ENCODE measurements at places on chromosomes 7 and 10.

- H3K27ac ChIP-seq = peak overlapping the region; percentile 21
- H3K4me1 ChIP-seq = peaks cover 87% of the 10 kb centered on the region
- no peak for DNase-seq
- H3K36me3 ChIP-seq = no peaks in the 10 kb centered on the region
- H3K27me3 ChIP-seq = no peaks in the 10 kb centered on the region
- no peak overlapping the region for H3K4me3 ChIP-seq
Measured at GRCh38 chr10:72322280-72323058, 32.2 kb downstream of the DNAJB12 start.

GRCh38 chr10:3045471-3046209 lies 21.7 kb upstream of the PFKP start:
- peaks cover 13% of the 10 kb centered on the region for H3K4me1 ChIP-seq
- peak; percentile 27 for DNase-seq
- H3K4me3 ChIP-seq = no peak overlapping the region
- no peak overlapping the region for H3K27ac ChIP-seq

DNA sequence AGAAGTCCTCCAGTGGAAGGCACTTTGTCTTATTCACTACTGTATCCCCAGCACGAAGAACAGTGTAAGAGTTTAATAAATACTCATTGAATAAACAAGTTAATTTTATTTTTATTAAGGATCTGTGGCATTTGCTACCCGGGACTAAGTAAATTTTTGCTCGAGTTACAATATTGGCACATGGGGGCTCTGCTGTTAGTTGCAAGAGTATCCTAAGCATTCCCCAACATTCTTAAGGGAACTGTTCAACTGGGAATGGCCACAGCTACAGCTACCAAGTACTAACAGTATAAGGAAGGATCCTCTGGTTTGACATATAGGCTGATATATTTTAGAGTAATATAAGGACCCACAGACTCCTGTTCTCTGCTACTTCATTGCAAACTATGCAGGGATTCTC lies 8.7 kb upstream of the LRRTM3 start:
- H3K4me1 ChIP-seq = no peaks in the 10 kb centered on the region
- no peak overlapping the region for H3K27ac ChIP-seq
- DNase-seq = no peak
- no peaks in the 10 kb centered on the region for H3K36me3 ChIP-seq
- H3K4me3 ChIP-seq = no peak overlapping the region

DNA sequence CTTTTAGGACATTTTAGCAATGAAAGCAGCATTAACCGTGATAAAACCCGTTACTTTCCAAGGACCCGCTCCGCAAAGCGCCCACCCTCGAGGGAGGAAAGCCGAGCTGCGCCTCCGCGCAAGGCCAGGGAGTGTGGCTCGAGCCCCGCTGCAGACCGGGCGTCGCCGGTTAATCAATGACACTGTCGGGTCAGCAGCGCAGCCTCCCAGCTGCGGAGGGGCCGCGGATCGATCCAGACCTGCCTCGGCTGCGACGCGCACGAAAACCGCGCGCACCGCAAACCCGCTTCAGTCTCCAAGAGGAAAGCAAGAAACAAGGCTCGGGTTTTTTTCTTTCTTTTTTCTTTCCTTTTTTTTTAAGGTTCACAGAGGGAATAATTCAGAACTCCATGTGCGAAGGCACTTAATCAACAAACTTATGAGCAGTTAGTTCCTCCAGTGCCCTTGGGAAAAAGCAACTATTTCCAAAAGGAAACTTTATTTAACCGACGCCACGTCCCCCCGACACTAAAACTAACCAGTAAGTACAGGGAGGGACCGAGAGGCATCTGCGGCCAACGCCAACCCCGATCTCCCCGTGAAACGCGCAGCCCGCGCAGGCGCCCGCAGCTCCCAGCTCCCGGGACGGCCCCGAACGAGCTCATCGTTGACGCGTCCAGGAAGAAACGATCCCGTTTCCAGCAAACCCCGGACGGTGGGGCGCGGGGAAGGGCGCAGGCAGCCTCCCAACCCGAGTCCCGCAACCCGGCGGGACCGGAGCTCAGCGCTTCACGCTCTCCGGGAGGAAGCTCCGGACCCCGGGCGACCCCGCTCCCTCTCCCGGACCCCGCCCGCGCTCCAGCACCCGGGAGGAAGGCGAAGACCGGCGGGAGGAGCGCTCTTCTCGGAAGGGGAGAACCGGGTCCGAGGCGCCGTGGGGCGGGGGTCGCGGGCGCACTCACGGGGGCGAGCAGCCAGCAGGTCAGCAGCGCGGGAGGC lies 598 bp downstream of the VIPR2 start:
- no peak overlapping the region for H3K4me3 ChIP-seq
- H3K4me1 ChIP-seq = no peaks in the 10 kb centered on the region

DNA sequence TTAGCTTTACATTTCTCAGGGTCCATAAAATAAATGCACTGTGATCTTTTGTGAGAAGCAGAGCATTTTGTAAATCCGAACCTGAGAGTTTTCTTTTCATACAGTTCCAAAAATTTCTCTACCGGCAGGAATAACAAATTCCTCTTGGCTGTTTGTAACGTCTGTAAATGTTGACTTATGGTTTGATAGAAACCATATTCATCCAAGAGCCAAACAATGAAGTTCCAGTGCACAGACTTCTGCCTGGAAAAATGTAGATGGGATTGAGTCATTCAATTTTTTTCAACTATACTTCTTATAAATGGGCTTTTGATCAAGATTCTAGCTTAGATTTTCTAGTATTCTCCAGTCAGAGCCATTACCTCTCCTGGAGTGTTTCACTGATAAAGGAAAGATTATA lies 530.6 kb downstream of the TFEC start:
- H3K27me3 ChIP-seq = no peaks in the 10 kb centered on the region
- H3K4me3 ChIP-seq = no peak overlapping the region
- no peaks in the 10 kb centered on the region for H3K4me1 ChIP-seq
- DNase-seq = no peak
- no peaks in the 10 kb centered on the region for H3K36me3 ChIP-seq
- H3K27ac ChIP-seq = no peak overlapping the region

DNA sequence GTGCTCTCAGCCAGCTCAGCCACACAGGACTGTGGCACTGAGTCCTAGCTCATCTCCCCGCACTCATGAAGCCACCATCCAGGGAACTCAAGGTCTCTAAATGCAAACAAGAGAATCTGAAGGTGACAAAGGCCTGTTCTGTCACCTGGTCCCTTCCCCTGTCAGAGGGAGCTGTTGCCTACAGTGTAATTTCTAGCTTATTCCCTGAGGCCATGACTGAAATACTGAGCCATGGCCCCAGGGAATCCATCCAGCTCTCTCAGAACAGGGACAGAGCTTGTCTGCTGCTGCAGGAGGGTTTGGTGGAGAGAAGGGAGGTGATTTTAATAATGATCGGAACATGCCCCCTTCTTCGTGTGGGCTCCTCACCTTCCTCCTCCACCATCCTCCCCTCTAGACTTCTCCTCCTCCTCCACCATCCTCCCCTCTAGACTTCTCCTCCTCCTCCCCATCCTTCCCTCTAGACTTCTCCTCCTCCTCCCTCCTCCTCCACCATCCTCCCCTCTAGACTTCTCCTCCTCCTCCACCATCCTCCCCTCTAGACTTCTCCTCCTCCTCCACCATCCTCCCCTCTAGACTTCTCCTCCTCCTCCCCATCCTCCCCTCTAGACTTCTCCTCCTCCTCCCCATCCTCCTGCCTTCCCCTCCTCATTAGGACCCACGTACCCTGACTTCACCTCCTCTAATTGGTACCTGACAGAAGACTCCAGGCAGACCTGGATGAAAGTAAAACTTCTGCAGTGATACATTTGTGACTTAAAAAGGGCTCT lies 338.0 kb upstream of the MKI67 start:
- H3K36me3 ChIP-seq = no peaks in the 10 kb centered on the region
- H3K27me3 ChIP-seq = peaks cover 2% of the 10 kb centered on the region
- H3K4me3 ChIP-seq = no peak overlapping the region
- no peaks in the 10 kb centered on the region for H3K4me1 ChIP-seq

- no peaks in the 10 kb centered on the region for H3K27me3 ChIP-seq
- H3K4me3 ChIP-seq = no peak overlapping the region
- H3K36me3 ChIP-seq = no peaks in the 10 kb centered on the region
- DNase-seq = no peak
Measured at GRCh38 chr10:132566892-132567291, 29.3 kb downstream of the INPP5A start.

DNA sequence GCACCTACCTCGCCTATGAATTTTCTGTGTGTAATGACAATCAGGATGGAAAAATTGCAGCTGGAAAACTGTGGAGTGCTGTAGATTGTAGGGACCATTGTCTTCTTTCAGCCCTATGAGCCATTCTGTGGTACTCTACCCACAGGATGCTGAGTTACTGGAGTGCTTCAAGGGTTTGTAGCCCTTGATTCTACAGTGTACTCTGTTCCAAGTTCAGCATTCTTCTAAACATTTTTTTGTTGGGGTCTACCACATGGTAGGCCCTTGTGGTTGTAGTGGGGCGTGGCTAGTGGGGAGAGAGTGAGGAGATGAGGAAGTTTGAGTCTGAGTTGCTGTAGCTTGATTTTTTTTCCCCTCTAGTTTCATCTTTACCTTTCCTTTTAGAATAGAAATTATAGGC lies 33.5 kb downstream of the REEP3 start:
- no peaks in the 10 kb centered on the region for H3K27me3 ChIP-seq
- no peaks in the 10 kb centered on the region for H3K36me3 ChIP-seq
- H3K27ac ChIP-seq = no peak overlapping the region
- peaks cover 14% of the 10 kb centered on the region for H3K4me1 ChIP-seq
- DNase-seq = no peak

- H3K27ac ChIP-seq = no peak overlapping the region
- peaks cover 28% of the 10 kb centered on the region for H3K4me1 ChIP-seq
- peak; percentile 67 for DNase-seq
- H3K4me3 ChIP-seq = no peak overlapping the region
- H3K36me3 ChIP-seq = no peaks in the 10 kb centered on the region
Measured at GRCh38 chr10:63115732-63116383, 17.3 kb upstream of the NRBF2 start.

- H3K36me3 ChIP-seq = peaks cover 59% of the 10 kb centered on the region
- H3K27me3 ChIP-seq = no peaks in the 10 kb centered on the region
- DNase-seq = no peak
- H3K27ac ChIP-seq = no peak overlapping the region
Measured at GRCh38 chr10:14916600-14916999, 37.3 kb downstream of the DCLRE1C start.

- DNase-seq = no peak
- no peak overlapping the region for H3K4me3 ChIP-seq
- peaks cover 27% of the 10 kb centered on the region for H3K4me1 ChIP-seq
- no peaks in the 10 kb centered on the region for H3K36me3 ChIP-seq
Measured at GRCh38 chr7:27140126-27140857, 3.2 kb downstream of the HOXA5 start.

DNA sequence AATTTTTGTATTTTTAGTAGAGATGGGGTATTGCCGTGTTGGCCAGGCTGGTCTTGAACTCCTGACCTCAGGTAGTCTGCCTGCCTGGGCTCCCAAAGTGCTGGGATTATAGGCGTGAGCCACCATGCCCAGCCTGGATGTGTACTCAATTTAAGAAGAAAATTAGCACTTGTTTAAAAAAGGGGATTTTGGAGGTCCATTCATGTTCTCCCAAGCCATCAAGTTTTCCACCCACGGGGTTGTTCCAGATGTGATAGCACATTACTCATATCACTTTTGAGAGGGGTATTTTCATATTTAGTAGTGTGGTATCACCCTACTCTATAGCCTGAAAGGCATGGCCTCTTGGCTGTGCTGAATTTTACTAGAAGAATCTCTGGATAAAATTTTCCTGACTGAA lies 10.5 kb upstream of the SLC26A3 start:
- no peaks in the 10 kb centered on the region for H3K36me3 ChIP-seq
- H3K4me3 ChIP-seq = no peak overlapping the region
- no peak overlapping the region for H3K27ac ChIP-seq
- no peaks in the 10 kb centered on the region for H3K27me3 ChIP-seq
- no peak for DNase-seq
- no peaks in the 10 kb centered on the region for H3K4me1 ChIP-seq

- H3K4me1 ChIP-seq = no peaks in the 10 kb centered on the region
- no peak overlapping the region for H3K4me3 ChIP-seq
- no peaks in the 10 kb centered on the region for H3K27me3 ChIP-seq
Measured at GRCh38 chr10:62709200-62709599, 95.3 kb upstream of the ADO start.

DNA sequence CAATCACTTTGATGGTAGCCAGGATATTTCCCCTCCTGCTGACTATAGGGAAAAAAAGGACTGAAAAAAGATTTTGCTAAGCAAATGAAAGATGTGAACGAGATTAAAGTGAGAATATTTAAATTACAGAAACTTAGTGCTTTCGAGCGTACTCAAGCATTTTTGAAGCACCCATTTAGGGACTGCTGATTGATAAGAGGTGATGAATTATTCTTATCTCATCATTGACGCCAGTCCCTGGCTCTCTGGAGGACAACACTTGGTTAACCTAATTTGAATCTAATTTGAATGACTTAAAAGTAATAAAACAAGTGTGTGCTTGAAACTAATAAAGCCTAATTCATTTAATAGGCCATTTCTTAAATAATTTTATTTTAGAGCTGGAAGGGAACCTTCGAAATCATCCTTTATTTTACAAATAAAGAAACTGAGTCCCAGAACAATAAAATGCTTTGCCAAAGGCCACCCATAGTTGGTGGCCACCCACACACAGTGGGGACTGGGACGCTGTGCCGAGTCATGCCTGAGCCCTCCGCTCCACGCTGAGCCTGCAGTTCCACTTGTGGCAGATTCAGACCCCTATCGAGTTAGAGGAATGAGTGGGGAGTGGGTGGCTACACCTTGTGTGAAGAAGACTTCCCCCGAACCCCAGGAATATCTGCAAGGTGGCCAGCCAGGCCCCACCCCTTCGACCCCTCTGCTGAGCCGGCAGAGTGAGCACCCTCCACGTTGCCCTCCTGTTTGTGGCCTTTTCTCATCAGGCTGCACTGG lies 61.1 kb upstream of the SAMD8 start:
- H3K4me3 ChIP-seq = no peak overlapping the region
- H3K36me3 ChIP-seq = no peaks in the 10 kb centered on the region
- DNase-seq = no peak
- H3K27me3 ChIP-seq = peaks cover 7% of the 10 kb centered on the region

GRCh38 chr7:69749994-69750393 lies 151.7 kb downstream of the AUTS2 start:
- no peaks in the 10 kb centered on the region for H3K4me1 ChIP-seq
- DNase-seq = no peak
- no peak overlapping the region for H3K4me3 ChIP-seq
- H3K27ac ChIP-seq = no peak overlapping the region
- H3K36me3 ChIP-seq = no peaks in the 10 kb centered on the region
- H3K27me3 ChIP-seq = no peaks in the 10 kb centered on the region

DNA sequence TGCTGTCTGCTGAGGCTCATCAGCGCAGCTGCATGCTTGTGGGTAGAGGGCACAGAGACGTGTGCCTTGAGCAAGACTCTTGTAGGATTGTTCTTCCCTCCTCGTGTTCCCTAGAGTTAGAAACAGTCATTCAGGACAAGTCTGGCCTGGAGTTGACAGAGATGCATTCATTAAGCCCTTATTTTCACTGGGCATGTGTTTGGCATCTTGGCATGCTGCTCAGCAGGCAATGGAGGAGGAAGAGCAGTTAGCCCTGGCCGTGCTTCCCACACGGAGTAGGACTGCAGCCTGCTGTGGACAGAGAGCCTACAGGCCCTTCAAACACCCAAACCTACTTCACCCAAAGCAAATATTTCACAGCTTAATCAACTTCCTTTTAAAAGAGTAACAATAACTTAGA lies 73.0 kb upstream of the GJD4 start:
- no peak for DNase-seq
- no peak overlapping the region for H3K27ac ChIP-seq
- no peaks in the 10 kb centered on the region for H3K4me1 ChIP-seq

All from HepG2 (cell line).